Stimulated activated CD4-positive, alpha-beta T cell treated with anti-CD3 and anti-CD28 coated beads, Interleukin-4, amount 100 ng/mL, for 48 hours (primary cell): ENCODE measurements at places on chromosomes 5 and 9.

- DNase-seq, result no peak
These were observed 984 bp downstream of the STXBP1 start for GRCh38 chr9:127612939-127613582.

DNA sequence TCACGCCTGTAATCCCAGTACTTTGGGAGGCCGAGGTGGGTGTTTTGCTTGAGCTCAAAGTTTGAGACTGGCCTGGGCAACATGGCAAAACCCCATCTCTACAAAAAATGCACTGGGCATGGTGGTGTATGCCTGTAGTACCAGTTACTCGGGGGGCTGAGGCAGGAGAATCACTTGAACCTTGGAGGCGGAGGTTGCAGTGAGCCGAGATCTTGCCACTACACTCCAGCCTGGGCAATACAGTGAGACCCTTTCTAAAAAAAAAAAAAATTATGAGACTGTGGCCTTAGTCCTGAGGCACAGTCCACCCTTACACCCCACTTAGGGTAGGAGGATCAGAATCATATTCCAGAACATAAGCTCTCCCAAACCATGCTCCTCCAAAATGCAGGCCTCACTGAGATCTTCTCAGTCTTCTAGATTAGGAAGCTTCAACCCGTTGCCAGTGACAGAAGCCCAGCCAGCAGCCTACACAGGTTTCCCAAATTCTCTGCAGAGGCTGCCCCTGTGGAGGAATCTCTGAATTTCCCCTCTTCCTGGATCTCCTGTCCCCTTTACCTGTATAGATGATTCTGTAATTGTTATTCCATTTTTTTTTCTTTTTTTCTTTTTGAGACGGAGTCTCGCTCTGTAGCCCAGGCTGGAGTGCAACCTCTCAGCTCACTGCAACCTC lies 77.3 kb downstream of the BASP1 start:
- no peak for DNase-seq

DNA sequence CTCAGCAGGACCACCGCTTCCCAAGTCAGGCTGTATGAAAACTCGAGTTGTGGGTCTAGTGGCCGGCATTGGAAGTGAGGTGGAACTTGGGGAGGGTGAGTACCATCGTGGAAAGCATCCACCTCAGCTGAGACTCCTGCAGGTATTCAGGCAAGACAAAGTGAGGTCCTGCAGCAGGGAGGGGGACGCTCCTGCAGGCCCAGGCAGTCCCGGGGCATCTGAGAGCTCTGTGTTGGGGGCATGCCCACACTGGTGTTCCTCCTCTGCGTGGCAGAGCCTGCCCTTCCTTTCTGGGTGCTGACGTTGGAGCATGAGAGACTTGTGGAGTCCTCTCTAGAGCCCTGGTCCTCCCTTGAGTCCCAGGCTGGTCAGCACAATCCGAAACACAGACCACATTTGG lies 187.7 kb downstream of the CACNA1B start:
- no peak for DNase-seq

GRCh38 chr9:119639287-119639955 lies 270.2 kb upstream of the BRINP1 start:
- DNase-seq, result no peak

DNA sequence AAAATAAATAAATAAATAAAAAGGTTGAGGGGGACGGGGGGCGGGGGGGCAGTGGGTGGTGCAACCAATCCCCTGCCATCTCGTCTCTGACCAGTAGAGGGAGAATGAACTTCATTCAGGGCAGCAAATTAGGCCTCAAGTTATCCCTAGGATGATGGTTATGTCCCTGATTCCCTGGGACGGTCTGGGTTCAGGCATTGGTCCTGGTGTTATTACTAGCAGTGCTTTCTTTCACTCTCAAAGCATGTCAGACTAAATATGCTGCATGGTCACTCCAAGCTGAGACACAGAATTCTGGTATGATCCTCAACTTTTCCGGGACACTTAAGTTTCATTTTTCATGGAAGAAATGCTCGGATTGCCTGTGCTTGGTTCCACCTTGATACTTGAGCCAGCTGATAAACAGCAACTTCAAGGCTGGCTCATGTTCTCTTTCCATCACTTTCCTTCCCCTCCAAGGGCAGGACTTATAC lies 59.4 kb downstream of the DAP start:
- DNase-seq, result no peak

DNA sequence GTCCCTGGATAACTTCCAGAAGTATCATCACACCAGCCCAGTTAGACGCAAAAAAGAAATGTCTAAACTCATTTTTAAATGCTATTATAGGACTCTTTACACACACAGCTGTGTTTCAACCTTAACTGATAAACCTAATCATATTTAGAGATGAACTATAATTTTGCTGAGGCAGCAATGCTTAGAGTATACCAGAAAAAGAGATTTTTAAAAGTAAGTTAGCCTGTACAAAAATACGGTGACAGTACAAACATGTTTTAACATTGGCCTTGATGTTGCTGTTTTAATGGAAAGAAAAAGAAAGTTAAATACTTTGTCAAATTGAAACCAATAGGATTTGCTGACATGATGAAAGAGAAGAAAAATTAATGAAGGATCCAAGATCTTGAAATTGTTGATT lies 1341.2 kb upstream of the CDH6 start:
- DNase-seq, result no peak

DNA sequence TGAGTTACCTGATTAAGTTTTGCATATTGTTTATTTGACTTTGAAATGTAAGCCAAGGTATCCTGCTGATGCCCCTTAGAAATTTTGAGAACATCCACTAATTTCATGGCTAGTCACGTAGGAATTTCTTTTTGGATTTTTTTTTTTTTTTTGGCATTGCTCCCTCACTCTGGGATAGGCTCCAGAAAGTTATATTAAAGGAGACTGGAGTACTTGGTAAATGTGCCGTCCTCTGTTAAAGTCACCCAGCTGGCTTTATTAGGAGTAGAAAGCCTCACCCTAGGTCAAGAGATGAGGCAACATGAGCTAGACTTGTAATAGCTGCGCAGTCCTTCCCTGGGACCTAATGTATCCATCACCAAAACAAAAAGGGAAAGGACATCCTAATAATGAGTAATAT lies 3.1 kb downstream of the KCTD16 start:
- no peak for DNase-seq

- no peak for DNase-seq
These were observed 13.2 kb downstream of the PTGS1 start for GRCh38 chr9:122383992-122384461.

DNA sequence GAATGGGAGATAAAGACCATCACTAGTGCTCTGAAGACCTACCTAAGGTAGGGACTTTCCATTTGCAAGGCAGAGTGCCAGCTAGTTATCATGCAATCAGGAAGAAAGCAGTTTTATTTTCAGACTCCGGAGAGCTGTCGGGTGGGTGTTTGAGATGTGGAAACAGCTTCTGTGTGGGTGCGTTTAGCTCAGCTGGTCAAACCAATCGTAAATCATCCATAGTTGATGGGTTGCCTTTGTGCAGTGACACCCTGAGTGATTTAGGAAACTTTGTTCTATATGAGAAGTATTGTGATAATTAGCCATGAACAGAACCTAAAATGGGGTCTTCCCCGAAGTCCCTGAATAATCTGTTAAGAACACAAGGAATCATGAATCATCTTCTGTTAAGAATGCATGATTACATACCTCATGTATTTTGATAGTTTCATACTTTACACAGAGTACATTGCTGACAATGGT lies 284.3 kb downstream of the ARHGAP26 start:
- no peak for DNase-seq

GRCh38 chr5:113359419-113359818 lies 75.4 kb downstream of the TSSK1B start:
- DNase-seq, result no peak
